ENCODE measurements at places on chromosomes 3 and 15. TPM values are rescaled to one million over a fixed set of nuclear protein-coding genes. Genes with fewer than 3 reads are reported as not detected.

- DNase-seq: peak; percentile 58
- H3K4me1 ChIP-seq: peaks cover 20% of the 10 kb centered on the region
- no peaks in the 10 kb centered on the region for H3K27me3 ChIP-seq
- no peak overlapping the region for H3K4me3 ChIP-seq
- no peak overlapping the region for H3K27ac ChIP-seq
- no peaks in the 10 kb centered on the region for H3K36me3 ChIP-seq
Observed at GRCh38 chr15:98776607-98777281, 128.4 kb downstream of the IGF1R start.

- no peak overlapping the region for H3K27ac ChIP-seq
- no peaks in the 10 kb centered on the region for H3K27me3 ChIP-seq
- H3K36me3 ChIP-seq: peaks cover 12% of the 10 kb centered on the region
Observed at GRCh38 chr15:74470631-74471395, 9.9 kb upstream of the UBL7 start.

GRCh38 chr3:84987706-84988504 lies 29.1 kb downstream of the CADM2 start:
- H3K36me3 ChIP-seq: no peaks in the 10 kb centered on the region
- H3K4me3 ChIP-seq: no peak overlapping the region
- H3K4me1 ChIP-seq: peaks cover 6% of the 10 kb centered on the region
- no peaks in the 10 kb centered on the region for H3K27me3 ChIP-seq

GRCh38 chr3:43369404-43370292 lies 83.3 kb downstream of the SNRK start:
- H3K4me1 ChIP-seq: peaks cover 65% of the 10 kb centered on the region
- no peak for DNase-seq
- no peak overlapping the region for H3K4me3 ChIP-seq
- H3K27me3 ChIP-seq: no peaks in the 10 kb centered on the region
- H3K36me3 ChIP-seq: no peaks in the 10 kb centered on the region
- H3K27ac ChIP-seq: no peak overlapping the region

The SLC28A1 gene
- total RNA-seq: 0.35 TPM

DNA sequence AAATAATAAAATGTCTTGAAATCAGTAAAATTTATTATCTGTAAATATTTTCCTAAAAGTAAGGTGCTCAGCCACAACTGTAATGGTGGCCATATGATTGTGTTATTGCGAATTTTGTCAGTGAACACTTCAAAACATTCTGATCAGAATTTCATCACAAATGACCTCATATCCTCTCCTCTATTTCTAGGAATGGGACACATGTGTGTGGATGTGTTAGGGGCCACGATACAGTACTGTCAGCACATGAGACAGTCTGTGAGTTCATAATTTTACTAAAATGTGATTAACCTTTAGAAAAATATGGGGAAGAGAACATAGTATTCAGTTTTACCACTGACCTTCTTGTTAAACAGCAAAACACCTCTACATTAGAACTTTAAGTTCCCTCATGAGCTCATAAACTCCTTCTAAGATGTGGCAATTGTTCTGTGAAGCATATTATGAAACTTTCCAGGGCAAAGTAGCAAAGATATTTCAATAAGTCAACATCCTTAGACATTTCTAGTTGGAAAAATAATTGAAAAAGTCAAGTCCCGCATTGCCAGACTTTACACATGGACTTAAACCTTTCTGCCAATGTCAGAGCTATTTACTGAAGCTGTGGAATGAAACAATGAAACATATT lies 158.2 kb upstream of the ABI3BP start:
- H3K4me3 ChIP-seq: no peak overlapping the region
- peak; percentile 72 for DNase-seq
- no peaks in the 10 kb centered on the region for H3K36me3 ChIP-seq
- no peak overlapping the region for H3K27ac ChIP-seq
- H3K4me1 ChIP-seq: no peaks in the 10 kb centered on the region

GRCh38 chr3:146387566-146387965 lies 81.8 kb downstream of the PLSCR2 start:
- no peaks in the 10 kb centered on the region for H3K4me1 ChIP-seq
- H3K27ac ChIP-seq: no peak overlapping the region
- H3K4me3 ChIP-seq: no peak overlapping the region
- no peaks in the 10 kb centered on the region for H3K27me3 ChIP-seq

The GALK2 gene
- total RNA-seq: 26.5 TPM

The CAMKV gene
- total RNA-seq: 0.22 TPM

The EPHB3 gene
- total RNA-seq: 36.2 TPM

The CAPN3 gene
- total RNA-seq: 207 TPM

The DNAH12 gene
- 0.58 TPM for total RNA-seq

- no peak overlapping the region for H3K4me3 ChIP-seq
- H3K27ac ChIP-seq: no peak overlapping the region
- peaks cover 11% of the 10 kb centered on the region for H3K36me3 ChIP-seq
- H3K4me1 ChIP-seq: no peaks in the 10 kb centered on the region
- H3K27me3 ChIP-seq: no peaks in the 10 kb centered on the region
Observed at GRCh38 chr3:88113311-88114162, 36.2 kb upstream of the C3orf38 start.

DNA sequence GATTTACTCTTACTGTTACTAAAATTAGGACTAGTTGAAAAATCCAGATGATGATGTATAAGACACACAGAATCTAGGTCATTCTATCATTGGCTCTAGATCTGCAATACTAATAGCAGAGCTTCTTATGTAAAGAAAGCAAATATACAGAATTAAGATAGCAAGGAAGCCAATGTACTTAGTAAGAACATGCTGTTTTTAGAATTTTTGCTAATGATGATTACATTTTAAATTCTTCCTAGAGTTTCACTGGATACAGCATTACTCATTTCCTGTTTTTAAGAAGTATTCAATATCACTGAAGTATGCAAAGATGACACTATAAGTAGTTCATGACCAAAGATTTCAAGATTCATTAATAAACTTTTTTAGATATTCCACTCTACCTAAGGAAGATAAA lies 60.7 kb downstream of the CFAP20DC start:
- no peak overlapping the region for H3K4me3 ChIP-seq
- H3K4me1 ChIP-seq: no peaks in the 10 kb centered on the region
- H3K27ac ChIP-seq: no peak overlapping the region
- H3K27me3 ChIP-seq: no peaks in the 10 kb centered on the region
- peak; percentile 22 for DNase-seq

The AGBL1 gene
- 18.1 TPM for total RNA-seq

- no peaks in the 10 kb centered on the region for H3K36me3 ChIP-seq
- H3K27me3 ChIP-seq: no peaks in the 10 kb centered on the region
- peaks cover 8% of the 10 kb centered on the region for H3K4me1 ChIP-seq
Observed at GRCh38 chr3:113070072-113070640, 79.4 kb downstream of the GTPBP8 start.

All from muscle of leg (tissue), 16 donors.